ENCODE measurements at places on chromosomes 4 and X.

DNA sequence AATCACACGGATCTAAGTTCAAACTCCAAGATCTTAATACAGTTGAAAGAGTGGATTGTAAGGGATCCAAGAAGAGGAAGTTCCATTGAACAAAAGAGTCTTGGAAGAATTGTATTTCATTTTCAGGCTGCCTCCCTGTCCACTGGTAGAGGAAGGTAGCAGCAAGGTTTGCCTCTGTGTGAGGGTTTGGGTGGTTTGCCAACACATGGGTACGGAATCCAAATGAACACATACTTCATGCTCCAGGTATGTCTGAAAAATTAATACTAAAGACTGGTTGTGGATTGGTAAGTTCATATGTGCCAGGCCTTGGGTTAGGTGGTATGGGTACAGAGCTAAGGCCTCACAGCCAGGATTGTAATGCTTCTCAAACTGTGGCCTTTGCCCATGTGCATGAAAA lies 523.6 kb upstream of the BOD1L1 start:
- no peak for DNase-seq

DNA sequence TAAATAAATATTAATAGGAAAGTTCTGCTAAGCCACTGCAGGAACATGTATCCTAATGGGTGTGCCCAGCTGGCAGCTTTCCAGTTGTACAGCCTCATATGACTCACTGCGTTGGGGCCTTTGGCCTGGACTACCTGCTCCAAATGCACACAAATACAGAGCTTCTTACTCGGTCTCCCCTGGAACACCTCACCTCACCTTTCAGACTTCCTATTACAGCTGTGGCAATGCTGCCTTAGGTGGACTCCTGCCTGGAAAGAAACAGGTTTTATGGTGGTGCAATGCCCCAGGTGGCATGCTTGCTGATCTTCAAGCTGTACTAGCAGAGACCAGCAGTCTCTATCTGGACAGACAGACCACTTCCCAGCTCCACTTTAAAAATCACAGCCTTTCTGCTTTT lies 85.7 kb upstream of the EXOC1L start:
- no peak for DNase-seq

DNA sequence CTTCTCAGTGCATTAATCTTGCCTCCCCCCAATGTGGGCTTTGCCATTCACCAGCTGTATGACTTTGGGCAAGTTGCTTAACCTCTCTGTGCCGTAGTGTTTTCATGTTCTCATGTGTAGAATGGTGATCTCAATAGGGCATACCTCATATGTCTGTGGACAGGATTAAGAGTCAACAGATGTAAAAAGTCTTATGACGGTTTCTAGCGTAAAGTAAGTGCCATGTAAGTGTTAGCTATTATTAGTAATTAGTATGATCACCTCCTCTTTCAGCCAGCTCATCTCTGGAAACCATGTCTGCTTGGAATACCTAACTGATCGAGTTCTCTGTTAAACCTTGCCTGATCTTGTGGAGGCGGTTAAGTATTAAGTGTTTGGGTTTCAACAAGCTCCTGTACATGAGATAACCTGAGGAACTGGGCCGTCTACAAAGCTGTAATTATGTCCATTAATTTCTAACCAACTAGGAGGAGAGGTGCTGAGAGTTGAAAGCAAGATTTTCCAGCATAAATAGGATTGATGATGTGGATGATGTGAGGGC lies 66.3 kb downstream of the TSC22D3 start:
- no peak for DNase-seq

GRCh38 chrX:130267956-130268448 lies 697 bp downstream of the ZNF280C start:
- DNase-seq = no peak

DNA sequence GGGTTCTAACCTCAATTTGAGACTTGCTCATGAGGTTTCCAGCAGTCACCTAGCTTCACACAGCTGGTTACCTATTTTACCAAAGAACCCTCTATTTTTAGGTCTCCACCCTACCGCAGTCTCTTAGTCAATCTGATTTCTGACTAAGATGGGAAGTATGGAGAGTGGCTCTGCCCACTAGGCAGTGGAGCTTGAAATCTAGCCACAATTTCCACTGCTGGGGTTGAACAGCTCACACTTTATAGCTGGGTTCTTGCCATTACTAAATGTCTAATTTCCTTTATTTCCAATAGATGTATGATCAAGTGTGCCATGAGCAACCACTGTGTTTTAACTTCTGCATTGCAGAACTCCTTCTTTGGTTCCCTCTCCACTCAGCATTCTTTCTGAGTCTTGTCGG lies 43.1 kb downstream of the GASK1B start:
- no peak for DNase-seq

- DNase-seq = no peak
Observed at GRCh38 chr4:14064984-14065383, 437.5 kb upstream of the BOD1L1 start.

GRCh38 chrX:121641560-121641959 lies 594.1 kb downstream of the GLUD2 start:
- DNase-seq = no peak

GRCh38 chr4:124903995-124904722 lies 191.6 kb upstream of the ANKRD50 start:
- no peak for DNase-seq

DNA sequence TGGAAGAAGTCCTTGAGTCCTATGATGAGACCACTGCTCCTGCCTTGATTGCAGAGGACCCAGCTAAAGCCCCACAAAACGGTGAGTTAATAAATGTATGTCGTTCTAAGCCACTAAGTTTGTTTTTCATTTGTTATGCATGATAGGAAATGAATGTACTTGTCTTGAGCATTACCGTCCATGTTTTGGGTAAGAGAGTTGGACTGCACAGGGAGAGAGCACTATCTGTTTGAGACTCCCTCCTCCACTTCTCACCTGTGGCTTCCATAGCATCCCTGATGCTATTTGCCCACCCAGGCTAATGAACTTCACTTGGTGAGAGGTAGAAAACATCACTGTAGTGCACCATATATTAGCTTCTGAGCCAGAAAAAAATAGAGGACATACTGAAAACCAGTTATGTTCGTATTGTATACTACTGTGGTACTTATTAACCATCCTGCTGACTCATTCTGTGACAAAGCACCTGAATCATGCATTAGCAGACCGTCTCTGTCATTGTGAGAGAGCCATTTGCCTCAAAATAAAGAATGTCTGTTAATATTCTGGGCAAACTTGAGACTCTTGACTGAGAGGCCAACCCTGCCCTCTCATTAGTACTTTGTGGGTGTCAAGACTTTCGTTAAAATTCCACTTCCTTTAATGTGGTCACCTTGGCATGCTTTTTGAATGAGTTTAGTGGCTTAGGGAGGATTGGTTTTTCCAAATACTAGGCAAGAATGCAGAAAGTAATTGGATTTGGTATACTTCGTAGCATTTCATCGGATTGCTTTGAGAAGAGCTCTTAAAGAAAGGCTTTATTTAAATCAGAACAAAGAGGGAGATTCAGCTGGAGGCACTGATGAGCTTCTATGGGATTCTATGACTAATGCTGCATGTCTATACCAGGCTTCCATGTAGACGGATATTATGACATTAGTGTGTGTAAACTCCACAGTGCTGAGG lies 99.3 kb upstream of the GRPR start:
- DNase-seq = no peak

- peak; percentile 9 for DNase-seq
Observed at GRCh38 chrX:101658661-101659491, 774 bp downstream of the ARMCX2 start.

DNA sequence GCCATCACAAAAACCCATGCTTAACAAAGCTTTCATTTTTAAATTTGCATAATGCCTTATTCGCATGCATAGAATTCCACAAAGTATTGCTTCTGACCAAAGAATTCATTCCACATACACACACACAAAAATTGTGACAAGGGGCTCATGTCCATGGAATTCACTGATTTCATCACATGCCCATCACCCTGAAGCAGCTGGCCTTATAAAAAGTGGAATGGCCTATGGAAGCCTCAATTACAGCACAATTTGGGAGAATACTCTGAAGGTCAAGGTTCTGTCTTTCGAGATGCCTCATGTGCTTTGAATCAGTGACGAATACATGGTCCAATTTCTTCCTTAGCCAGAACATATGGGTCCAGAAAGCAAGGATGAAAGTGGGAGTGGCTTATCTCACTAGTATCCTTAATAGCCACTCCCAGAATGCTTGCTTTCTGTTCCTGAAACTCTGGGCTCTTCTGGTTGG lies 165.7 kb downstream of the KDR start:
- no peak for DNase-seq

- no peak for DNase-seq
Observed at GRCh38 chr4:140251571-140251970, 97.6 kb upstream of the MAML3 start.

GRCh38 chr4:40264497-40264896 lies 67.7 kb downstream of the RHOH start:
- DNase-seq = no peak

DNA sequence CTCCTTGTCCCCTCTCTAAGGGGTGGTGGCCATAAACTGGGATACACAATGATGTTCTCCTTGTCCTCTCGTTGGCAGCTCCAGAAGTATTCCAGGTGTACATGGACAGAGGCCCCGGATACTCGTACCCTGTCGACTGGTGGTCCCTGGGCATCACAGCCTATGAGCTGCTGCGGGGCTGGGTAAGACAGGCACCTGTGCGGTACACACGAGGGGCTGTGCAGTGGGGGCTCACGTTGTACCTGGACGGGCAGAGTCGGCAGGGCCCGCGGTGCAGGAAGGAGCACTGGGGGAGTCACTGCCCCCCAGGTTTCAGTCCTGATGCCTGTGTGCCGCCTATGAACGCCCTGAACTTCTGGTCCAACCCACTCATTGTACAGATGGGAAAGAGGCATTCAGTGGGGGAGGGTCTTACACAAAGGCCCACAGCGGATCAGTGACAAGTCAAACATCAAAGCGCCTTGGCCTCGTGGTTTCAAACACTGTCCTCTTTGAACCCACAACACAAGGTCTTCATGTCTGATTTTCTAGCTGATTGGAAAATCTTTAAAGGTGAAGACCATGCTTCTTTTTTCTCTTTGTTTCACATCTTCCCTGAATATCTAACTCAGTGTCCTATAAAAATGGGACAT lies 261.6 kb downstream of the EVC2 start:
- no peak for DNase-seq

- DNase-seq = no peak
Observed at GRCh38 chr4:147848634-147849033, 116.7 kb downstream of the ARHGAP10 start.

DNA sequence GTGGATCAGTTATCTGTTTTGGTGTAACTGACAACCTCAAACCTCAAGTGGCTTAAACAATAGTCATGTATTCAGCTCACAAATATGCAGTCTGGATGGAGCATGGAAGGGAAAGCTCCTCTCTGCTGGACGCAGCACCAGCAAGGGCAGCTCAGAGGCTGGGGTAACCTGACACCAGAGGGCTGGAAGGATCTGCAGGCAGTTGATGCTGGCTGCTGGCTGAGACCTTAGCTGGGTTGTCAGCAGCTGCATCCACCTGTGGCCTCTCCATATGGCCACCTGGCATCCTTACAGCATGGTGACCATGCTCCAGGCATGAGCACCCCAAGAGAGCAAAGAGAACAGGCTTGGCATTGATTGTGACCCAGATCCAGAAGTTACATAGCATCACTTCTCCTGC lies 46.7 kb downstream of the ENPP6 start:
- DNase-seq = no peak

- no peak for DNase-seq
Observed at GRCh38 chr4:84750260-84750959, 167.5 kb downstream of the CDS1 start.

- no peak for DNase-seq
Observed at GRCh38 chr4:78749972-78750727, 26.0 kb upstream of the BMP2K start.
